ENCODE measurements at places on chromosomes 3 and 15.

DNA sequence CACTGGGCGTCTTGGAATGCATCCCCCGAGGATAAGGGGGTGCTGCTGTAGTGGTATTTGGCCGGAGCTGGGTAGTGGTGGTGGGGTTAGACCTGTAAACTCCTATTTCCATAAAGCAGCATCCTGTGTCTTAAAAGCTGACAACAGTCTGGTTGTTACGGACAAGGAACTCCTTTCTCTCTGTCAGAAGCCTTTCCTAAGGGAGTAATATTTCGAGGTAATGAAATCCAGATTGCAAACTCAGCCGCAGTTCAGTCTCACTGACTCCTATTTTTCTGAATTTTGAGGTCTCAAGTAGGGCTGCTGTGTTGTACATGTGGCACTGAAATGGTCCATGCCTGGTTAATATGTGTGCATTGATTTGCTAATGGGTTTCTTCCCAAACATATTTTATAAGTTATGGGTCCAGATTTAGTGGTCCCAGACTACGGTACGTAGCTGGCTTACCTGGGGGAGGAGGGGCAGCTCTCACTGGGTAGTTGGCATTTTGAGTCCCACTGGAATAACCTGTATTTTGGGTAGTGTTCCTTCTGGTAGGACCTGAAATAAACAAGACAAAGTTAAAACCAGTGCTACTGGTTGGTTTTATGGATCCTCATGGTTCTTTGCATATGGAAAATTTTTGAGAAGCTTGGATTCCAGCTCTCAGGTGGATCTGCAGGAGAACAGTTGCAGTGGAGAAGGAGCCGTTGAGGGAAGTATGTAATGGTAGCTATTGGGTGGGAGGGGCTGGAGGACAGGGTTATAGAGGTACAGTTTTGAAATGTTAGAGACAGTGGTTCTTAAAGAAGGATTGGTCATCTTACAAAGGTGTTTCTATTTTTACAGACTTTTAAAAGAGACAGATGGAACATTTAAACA lies 48.6 kb upstream of the LDHAL6B start:
- no peak for DNase-seq

GRCh38 chr3:9779721-9780457 lies 10.1 kb upstream of the CAMK1 start:
- DNase-seq: peak; percentile 22

- no peak for DNase-seq
Observed at GRCh38 chr15:61621146-61621545, 392.0 kb upstream of the RORA start.

DNA sequence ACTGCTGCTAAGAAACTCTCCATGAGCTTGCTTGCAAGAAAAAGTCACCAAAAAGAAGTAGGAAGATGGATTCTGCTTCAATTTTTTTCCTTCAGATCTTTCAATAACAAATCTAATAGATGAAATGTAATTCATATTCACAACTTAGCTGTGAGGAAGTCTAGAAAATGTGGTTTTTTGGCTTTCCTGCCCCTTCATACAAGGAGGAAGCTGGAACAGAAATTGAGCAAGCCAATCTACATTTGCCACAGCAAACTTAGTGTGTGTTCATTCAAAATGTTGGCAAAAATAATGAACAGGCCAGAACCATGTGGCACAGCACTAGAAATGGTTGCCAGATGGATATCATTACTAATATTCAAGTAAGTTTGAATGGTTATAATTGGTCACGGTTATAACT lies 93.2 kb upstream of the NEDD4 start:
- no peak for DNase-seq

DNA sequence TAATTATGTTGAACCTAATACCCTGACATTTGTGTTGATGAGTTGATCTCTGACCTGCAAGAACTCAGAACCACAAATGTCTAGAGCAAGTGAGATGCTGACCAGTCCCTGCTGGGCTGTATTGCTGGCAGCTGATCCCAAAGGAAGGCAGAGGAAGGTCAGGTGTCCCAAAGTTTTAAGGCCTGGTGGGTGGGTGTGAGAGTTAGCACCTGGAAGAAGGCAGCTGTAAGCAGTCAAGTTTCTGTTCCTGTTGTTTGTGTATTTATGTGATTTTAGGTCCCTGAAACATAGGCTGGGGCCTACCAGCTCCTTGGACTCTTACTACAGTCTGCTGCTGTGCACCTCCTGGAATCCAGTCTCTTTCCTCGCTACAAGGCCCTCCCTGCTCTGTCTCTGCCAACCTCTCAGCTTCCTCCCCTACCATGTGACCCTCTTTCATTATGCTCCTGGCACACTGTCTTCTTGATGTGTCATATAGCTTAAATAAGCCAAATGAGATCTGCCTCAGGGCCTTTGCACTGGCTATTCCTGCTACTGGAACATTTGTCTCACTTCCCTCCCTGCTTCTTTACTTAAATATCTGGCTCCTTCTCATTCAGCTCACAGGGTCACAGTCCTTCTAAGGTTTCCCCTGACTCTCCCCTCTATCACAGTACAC lies 31.0 kb upstream of the ATOSA start:
- no peak for DNase-seq

DNA sequence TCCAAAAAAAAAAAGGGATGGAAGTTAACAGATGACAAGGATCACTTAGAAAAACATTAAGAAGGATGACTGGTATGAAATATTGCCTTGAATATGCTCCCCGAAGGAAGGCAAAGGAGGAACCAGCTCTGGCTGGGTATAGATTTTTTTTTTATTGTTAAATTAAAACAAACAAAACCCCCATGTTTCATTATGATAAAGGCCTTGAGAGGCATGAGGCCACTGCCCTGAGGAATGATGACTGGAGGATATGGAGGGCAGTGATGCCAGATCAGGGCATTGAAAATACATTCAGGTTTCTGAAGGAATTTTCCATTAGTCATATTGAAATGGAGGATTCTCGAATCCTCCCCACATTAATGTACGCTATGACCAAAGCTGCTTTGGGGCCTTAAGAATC lies 120.9 kb downstream of the ADAMTS9 start:
- DNase-seq: no peak

DNA sequence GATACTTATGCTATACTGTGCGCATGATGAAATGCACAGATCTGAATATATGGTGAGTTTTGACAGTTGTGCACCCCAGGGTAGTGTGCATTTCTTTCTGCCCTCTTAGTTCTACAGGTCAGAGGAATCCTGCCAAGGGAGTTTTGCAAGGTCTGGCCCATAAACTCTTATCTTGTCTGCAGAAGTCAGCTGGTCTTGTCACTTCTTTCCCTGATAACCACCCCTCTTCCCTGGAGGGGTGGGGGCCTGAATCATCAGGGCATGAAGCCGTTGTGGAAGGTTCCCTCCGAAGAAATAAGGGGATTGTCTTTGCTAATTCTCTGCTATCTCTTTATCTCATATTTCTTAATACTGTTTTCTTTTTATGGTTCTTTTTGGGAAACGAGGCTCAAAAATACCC lies 30.4 kb downstream of the TRIM71 start:
- no peak for DNase-seq

DNA sequence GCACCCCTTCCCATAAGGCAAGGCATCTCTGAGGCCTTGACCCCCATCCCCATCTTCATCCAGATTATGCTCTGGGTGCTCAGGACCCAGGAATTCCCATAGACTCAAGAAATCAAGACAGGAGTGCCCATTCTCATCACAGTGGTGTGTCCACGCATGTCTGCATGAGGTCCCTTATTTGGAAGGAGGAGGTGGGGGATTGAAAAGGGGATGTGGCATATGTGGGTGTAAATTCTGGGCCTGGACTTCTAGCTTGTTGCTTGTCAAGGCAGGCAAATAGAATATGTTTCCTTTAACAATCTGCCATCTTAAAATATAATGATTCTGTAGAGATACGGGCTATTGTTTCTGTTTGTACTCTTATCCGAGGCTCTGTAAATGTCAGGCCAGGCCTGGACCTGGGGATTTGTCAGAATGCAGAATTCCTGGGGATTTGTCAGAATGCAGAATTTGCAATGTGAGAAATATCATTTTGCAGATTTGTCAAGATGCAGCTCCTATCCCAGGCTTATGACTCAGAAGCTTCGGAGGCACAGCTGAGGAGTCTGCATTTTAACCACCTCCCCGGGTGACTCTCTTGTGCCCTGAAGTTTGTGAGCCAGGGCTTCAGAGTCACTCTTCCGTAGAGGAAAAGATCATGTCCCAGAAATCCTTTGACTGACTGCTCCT lies 157.8 kb downstream of the SV2B start:
- no peak for DNase-seq

- no peak for DNase-seq
Observed at GRCh38 chr3:176755552-176755951, 441.7 kb downstream of the TBL1XR1 start.

DNA sequence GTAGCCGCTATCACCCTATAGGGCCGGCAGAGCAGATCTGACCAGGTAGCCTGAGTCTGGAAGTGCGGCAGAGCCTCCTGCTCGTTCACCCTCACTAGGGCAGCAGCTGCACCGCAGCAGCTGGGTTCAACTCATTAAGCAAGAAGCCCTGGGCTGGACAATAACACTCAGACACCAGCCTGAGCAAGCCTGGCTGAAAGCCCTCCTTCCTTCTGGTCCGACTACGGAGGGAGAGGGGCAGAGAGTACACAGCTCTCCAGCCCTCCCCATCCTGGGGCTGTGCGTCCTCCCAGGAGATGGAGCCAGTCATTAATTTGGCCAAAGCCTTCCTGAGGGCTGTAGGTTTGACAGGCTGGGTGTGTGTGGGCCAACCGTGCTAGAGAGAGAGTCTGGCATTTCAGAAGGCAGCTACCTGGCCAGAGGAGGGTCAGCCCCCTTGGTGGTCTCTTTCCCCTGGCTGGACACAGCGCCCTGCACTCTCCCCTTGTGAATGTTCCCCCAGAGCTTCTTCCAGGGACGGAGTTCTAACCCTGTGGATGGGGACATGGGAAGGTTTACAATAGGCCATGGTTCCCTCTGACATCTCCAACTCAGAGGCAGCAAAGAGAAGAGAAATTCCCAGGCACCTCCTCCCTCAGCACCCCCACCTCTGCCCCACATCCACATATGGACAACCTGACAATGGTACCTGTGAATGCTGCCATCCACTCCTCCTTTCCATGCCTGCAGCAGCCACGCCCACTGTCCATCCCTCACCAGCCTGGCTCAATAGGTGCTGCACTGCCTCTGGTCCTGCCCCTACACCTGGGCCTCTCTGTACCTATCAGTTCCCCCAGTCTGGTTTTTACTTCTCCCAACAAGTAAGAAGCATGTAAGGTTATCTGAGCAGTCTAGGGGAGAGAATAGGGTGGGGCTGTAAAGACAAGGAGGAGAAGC lies 6.5 kb downstream of the CHRNB4 start:
- no peak for DNase-seq

DNA sequence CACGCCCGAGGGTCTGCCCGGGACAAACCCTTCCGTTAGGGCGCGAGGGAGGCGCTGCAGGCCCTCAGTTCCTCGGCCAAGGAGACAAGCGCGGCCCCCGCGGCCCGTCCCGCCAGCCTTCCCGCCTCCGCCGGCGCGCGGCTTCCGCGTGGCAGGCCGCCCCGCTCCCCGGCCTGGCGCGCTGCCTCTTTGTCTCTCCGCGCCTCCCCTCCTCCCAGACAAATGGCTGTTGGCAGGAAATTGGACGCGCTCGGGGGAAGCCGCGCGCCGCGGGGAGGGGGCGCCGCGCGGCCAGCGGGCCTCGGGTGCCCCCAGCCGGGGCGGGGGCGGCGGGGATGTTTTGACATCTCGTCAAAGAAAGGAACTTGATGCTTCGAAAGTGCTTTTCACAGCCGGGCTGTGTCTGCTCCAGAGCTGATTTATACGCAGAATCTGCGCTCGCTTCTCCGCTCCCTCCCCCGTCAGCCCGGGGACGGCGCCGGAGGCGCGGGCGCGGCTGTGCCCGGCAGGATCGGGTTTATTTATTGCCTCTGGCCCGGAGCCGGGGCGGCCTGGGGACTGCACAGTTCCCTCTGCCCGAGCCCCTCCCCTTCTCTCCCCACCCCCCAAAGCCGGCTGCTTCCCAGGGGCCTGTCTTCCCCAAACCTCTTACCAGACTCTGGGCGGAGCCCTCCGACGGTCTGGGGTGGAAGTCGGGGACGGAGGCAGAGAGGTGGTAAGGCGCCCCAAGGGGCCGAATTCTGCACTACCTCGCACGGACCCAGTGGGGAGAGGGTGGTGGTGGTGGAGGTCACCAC lies 20.7 kb downstream of the SHF start:
- DNase-seq: peak; percentile 70

DNA sequence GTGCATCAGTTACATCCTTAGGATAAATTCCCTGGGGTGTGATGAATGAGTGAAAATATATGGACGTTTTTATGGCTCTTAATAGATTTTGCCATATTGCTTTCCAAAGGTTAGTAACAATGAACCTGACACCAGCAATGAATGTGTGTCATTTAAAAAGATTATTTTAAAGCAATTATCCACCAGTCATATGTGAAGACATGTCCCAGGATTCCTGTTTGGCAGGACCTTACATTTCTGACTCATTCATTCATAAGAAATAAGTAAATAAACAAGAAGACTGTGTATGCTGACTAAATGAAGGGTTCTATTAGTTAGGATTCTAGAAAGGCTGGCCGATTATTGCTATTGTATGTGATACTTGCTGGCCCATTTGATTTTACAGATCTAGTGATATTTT lies 201.5 kb downstream of the SOX2 start:
- DNase-seq: no peak

- no peak for DNase-seq
Observed at GRCh38 chr3:29755416-29755815, 474.5 kb downstream of the RBMS3 start.

GRCh38 chr15:80434926-80435720 lies 30.9 kb downstream of the ARNT2 start:
- no peak for DNase-seq

- DNase-seq: no peak
Observed at GRCh38 chr3:3194861-3195260, 15.4 kb upstream of the CRBN start.

DNA sequence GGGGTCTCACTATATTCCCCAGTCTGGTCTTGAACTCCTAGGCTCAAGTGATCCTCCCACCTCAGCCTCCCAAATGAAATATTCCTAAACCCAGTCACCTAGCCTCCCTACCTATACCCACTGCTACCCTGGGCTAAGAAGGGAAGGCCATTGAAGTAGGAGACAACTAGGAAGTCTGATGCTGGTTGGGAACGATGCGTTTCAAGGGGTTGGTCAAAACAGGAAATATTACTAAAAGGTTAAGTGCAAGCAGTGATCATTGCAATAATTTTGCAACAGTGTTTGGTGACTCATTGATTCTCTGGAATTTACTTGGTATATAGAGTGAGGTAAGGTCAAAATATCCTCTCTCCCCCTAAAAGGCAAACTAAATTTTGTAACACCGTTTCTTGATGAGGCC lies 4.6 kb upstream of the UQCRC1 start:
- no peak for DNase-seq

DNA sequence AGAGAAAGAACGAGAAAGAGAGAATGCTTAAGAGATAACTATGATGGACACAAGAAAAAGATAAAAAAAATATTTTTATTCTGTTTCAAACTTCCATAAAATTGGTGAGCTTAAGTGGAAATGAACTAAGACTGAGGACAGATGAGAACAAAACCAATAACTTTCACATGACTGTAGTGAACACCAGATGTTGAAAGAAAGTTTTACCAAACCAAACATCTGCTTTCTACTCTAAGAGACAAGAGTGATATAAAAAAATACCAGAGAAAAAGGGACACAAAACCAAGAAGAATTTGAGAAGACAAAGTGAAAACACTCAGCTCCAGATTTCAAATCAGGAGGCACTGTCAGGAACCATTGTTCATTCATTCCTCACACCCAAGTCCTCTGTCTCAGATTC lies 147.9 kb downstream of the IMPG2 start:
- DNase-seq: no peak

- DNase-seq: no peak
Observed at GRCh38 chr3:51706021-51706485, 815 bp upstream of the GRM2 start.

GRCh38 chr3:72738752-72739530 lies 109.3 kb downstream of the SHQ1 start:
- DNase-seq: peak; percentile 77

- DNase-seq: no peak
Observed at GRCh38 chr3:170137986-170138385, 43.5 kb downstream of the PHC3 start.
